Stimulated activated naive CD4-positive, alpha-beta T cell (primary cell): ENCODE measurements at places on chromosomes 1 and 21.
A peak's percentile ranks its signal among the peaks of the same experiment; 100 is the strongest.

DNA sequence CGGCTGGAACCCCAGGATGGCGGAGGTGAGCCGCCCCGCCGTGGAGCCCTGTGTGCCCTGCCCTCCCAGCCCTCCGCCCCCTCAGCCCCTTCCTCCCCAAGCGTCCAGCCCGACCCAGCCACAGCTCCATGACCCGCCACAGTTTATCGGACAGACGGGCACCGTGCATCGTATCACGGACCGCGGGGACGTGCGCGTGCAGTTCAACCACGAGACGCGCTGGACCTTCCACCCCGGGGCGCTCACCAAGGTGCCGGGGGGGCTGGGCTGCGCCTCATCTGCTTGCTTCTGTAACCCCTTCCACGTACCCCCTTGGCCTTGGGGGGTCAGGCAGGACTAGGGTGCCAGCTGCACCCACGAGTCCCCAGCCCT lies 6.6 kb upstream of the MMP23B start:
- DNase-seq: no peak

DNA sequence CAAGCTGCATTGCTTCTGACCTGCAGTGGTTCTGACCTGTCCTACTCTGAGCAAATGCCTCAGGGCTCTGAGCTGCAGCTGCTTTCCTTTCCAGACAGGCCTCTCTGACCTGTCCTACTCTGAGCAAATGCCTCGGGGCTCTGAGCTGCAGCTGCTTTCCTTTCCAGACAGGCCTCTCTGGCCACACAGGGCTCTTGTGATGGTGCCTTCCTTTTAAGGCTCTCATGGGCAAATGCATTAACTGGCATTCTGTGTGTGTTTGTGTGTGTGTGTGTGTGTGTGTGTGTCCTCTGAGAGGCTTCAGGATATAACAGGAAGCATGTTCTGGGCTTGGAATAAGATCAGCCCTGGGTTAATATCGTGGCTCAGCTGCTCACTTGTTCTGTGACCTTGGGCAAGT lies 131.3 kb downstream of the NTPCR start:
- DNase-seq: no peak

DNA sequence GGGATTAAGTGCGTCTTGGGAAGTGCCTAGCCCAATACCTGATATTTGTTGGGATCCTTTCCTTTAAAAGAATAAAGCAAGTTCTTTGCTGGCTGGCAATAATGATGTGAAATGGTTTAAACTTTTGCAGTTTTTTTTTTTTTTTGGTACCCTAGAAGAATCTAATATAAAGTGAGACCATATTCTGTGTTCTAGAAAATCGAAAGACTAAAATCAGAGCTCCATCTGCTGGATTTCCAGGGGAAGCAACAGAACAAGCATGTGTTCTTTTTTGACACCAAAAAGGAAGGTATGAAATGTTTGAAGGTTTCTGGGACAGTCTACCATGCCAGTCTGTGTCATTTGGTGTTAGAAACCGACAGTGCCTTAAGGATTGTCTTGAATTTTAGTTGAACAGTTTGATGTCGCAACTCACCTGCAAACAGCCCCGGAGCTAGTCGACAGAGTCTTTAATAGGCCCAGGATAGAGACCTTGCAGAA lies 6.4 kb downstream of the UTP11 start:
- no peak for DNase-seq

DNA sequence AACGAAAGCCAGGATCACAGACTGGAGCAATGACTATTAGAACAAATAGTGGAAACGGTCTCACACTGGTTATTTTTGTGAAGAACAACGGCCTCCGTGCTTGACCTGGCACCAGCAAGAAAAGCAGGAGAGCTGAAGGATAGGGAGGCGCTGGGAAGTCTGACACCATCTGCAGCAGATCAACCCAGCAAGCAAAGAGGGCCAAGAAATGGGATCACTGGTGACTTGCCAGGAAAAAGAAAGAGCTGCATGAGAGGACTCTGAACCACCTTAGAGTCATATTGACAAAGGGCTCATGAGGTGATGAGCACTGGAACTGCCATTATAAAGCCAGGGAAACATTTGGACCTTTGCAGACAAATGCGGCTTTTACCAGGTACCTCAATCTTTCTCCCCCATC lies 25.0 kb downstream of the MTOR start:
- DNase-seq: no peak

DNA sequence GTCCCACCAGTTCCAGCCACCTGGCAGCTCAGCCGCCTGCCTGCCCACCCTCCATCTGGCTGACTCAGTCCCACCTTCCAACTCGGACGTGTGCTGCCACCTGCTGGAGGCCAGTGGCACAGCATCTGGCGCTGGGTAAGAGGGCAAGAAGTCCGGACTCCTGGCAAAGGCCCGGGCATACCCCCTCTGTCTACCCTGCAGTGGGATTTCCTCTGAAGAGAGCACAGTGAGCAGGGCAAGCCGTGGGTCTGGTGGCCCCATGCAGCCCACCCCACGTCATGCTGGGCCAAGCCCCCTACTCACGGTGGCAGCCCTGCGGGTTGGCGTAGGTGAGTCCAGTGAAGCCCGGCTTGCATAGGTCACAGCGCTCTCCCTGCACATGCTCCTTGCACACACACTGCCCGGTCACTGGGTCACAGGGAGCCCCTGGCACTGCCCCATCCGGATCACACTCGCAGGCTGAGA lies 24.5 kb downstream of the LAMB3 start:
- DNase-seq: peak; percentile 50

- no peak for DNase-seq
Observed at GRCh38 chr1:162020150-162020549, 3.5 kb downstream of the OLFML2B start.

DNA sequence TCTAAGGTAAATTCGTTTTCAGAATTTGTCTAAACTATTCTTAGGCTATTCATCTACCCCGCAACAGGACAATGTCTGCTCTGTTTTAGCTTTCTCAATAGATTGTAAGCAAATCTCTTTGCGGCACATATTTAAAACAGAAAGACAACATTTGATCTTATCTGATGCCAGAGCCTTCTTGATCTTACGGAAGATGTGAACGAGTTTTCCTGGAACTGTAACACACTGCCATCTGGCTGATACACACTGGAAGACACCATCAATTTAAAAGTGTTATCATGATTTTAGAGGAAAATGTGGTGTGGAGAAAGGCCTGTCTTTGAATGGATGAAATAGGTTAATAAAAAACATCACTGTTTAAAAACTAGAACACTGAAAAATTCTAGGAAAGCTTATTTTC lies 36.1 kb downstream of the COA6 start:
- DNase-seq: peak; percentile 84

- DNase-seq: no peak
Observed at GRCh38 chr1:30762930-30763650, 5.5 kb upstream of the LAPTM5 start.

DNA sequence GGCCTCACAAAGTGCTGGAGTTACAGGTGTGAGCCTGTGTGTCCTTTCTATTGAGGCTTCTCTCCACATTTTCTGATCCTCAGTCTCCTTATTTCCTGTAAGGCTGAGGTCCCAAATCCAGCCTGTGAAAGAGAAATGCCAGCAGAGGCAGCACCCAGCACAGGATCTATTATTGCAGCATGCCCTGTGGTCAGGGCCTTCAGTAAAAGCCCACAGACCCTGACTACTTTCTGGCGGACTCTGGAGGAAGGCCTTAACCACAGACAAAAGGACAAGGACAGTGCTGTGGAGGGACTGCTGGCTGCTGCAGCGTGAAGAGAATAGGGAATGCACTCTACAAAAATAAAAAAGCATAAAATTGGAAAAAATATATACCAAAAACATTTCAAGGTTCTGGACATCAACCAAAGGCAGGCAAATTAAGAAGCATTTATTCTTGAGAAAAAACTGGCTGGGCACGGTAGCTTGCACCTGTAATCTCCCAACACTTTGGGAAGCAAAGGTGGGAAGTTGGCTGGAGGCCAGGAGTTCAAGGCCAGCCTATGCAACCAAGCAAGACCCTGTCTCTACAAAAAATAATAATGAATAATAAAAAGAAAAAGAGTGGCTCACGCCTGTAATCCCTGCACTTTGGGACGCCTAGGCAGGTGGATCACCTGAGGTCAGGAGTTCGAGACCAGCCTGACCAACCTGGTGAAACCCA lies 9.4 kb upstream of the PGD start:
- no peak for DNase-seq
